ENCODE measurements at places on chromosomes 2 and 18.

DNA sequence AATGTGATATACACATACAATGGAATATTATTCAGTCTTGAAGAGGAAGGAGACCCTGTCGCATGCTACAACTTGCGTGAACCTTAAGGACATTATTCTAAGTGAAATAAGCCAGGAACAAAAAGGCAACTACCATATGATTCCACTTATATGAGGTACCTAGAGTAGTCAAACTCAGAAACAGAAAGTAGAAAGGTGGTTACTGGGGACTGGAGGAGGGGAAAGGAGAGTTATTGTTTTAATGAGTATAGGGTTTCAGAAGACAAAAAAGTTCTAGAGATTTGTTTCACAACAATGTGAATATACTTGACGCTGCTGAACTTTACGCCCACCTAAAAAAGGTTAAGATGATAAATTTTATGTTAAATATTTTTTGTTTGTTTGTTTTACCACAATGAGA is 47.0 kb downstream of the CXCR4 start:
- no peak for DNase-seq

DNA sequence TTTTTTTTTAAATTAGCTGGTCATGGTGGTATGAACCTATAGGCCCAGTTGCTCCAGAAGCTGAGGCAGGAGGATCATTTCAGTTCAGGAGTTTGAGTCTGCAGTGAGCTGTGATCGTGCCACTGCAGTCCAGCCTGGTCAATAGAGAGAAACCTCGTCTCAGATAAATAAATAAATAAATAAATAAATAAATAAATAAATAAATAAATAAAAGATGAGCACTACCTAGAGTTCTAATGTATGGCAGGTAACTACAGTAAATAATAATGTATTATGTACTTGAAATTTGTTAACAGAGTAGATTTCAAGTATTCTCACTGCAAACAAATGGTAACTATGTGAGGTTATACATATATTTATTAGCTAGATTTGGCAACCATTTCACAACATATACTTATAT is 697.9 kb upstream of the ID2 start:
- DNase-seq, result no peak

DNA sequence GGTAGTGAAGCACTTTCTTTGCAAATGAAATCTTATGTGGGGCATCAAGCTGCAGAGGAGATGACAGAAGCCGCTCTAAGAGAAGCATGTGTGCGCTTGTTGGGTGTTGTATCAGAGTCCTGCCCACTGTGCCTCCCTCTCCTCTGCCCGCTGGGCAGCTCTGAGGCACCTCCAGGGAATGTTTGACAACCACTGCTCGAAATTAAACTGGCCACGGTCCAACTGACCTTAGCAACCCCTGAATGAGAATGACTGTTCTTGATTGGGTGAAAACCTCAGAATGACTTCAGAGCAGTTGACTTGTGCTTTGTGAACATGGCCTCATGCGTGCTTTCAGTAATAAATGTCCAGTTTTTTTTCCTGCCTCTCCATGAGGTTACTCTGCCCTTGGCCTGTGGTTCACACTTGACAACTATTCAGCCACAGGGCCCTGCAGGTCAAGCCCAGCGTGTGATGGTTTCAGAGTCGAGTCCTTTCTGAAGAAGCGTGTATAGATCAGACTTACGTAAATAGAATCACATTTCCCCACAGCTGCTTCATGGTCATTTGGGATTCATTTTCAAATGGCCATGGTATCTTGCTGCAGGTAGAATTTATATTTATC is 94.9 kb downstream of the SLC4A3 start:
- no peak for DNase-seq

DNA sequence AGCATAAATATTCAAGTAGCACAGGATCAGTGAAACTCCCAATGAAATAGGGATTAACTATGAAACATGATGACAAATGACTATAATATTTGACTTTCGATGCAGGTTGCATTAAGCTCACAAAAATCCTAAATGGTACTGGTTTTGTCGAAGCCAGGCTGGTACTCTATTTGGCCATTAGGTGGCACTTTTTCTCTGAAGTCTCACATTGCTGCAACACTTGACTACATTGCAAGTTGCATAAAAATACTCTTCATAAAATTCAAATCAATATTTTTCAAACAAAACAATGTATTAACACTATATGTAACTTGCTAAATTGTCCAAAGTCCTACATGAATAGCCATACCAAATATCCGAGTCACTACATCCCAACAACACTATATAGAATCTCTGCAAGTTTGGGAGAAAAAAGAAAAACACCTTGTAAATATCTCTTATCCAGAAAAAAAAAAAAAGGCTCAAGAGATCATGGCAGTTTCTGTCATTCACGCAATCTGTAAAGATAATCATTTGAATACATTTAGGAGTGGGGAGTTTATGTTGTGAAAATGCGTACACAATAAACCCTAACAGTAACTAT is 9.5 kb downstream of the RTTN start:
- DNase-seq, result no peak

GRCh38 chr2:25332571-25332970 is 9.2 kb downstream of the DNMT3A start:
- DNase-seq, result no peak

DNA sequence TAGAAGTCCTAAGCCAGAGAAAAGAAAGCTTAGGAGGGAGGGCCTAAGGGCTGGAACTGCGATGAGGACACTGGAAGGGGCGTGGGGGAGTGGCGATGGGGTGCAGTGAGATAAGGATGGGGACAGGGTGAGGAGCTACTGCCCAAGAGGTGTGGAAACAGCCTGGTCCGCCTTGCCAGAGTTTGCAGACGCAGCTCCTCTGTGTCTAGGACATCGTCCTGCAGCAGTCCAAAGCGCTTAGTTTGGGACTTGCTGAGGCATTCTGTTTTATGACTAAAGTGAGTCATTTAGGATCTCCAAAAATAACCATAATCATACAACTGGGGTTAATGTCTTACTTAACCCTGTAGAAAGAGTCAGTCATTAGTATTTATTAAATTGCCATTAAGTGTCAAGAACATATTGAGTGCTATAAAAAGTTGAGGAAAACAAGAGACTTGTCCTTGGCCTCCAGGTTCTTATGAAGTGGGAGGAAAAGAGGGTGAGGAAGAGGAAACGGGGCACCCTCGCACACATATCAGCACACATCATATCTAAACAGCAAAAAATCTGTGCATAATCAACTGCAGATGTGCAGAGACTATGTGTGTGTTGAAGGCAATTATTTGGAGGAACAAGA is 74.8 kb downstream of the CDK15 start:
- peak; percentile 26 for DNase-seq

- no peak for DNase-seq
Observed at GRCh38 chr2:66522611-66523376, 87.9 kb downstream of the MEIS1 start.

DNA sequence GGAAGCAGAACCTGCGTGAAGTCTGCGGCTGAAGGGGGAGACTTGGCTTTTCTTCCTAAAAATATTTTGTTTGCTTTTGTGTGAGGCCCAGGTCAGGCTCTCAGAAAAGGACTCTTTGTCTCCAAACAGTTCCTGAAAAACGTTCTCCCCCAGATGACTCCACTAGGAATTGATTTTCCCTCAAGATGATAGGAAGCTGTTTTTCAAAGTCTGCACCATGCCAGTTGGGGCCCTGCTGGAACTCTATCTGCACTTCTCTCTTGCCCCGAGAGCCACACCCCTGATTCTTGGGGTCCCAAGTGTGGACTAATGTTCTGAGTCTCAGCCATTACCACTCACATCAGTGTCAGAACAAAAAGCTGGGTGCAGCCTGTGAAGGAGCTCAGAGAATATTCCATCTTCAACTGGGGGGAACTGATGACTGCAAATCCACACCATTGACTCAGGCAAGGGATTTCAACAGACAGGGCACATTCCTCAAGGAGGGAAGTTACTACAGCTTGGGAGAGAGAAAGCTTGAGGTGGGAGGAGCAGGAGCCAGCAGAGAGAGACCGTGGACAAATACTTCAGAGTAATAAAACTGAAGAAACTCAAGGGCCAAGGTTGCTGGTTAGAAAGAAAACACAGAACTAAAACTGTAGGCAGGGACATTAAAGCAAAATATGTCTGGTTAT is 768.3 kb downstream of the RNF144A start:
- no peak for DNase-seq

GRCh38 chr18:30081122-30081521 is 961.4 kb downstream of the DSC3 start:
- no peak for DNase-seq

DNA sequence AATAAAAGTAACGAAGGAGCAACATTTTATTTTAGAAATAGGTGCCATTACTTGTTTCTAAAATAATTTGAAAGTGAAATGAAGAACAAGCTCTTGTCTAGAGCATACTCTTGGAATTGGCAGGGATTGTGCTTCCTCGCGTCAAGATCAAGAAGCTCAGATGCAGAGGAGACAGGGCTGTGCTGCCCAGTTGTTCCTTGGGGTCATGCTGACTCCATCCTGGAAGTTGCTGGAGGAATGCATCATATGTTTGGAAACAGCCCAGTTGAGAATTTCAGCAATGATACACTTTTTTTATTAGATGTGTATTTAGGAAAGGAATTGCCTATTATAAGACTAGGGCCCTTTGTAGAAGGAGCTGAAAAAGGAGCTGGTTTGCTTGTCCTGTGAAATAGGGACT is 17.2 kb downstream of the LTBP1 start:
- no peak for DNase-seq
